ENCODE measurements at places on chromosomes 1 and 21.

DNA sequence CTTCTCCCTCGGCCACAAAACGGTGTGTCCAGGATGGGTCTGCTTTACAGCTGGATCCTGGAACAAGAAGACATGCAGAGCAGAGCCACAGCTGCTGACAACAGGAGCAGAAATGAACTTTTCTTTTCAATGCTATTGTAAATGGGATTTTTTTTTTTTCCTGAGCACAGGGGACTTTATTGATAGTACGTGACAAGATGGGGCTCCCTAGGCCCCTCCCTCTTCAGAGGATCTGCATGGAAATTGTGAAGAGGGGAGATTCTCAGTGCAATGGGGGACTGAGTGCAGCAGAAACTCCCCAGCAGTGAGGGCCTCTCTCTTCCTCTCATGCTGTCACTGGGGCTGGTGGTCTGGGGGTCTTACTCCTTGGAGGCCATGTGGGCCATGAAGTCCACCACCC, 40.8 kb upstream of the CD2 start:
- DNase-seq = no peak

DNA sequence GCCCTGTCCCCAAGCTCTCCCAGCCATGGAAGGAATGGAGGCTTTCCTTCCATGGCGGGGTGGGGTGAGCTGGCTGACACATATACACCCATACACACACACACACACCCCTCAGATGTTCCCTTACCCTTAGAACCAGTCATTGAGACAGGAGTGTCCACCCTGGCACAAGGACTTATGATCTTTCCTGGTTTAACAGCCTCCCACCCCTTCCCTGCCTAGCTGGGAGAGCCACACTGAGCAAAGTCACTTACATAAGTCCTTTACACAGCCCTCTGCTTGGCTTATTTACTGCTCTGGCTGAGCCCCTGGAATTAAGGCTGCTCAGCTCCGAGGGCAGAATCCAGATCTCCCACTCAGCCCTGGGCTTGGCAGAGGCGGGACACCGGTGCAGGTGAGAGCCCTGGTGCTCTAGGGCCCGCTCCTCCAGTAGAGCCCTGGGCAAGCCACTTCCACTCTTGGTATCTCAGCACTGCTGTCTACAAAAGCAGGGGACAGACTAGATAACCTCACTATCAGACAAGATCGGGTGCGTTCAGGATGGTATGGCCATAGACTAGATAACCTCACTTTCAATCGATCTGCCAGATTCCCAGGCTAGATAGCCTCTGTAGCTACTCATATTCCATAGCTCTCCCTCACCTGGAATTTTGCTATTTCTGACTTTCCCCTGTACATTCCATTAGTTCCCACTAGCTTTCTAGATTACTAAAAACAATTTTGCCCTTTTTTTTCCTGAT, 16.7 kb downstream of the SLC6A9 start:
- no peak for DNase-seq

GRCh38 chr1:33667386-33668282, 195.2 kb downstream of the ZSCAN20 start:
- no peak for DNase-seq

DNA sequence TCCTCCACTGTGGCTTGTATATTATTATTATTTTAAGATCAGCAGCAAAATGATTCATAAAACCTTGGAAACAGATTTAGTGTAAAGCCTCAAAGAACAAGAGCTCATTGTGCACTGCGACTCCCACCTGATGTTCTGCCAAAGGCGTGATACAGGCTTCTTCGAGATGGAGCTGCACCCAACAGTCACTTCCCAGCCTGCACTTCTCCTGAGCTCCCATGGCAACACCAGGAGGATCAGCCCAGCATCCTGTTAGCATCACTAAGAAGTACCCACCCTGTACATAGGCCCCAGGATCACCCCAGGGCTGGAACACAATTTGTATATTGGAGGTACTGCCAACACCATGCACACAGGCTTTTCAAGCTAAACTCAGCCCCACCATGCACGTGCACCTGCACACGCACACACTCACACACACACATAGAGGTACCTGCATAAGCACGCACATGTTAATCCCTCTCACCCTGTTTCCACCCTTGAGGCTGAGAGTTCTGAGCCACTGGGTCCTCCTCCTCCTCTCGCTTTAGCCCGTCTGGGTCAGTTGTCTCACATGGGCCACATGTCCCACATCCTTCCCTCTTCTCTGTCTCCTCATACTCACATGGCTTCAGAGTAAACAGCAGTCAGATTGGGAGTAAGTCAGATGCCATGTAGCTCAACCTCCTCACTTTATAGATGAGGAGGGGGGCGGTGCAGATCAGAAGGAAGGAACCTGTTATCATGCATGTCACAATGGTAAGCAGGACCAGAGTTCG, 281.9 kb upstream of the POU3F1 start:
- DNase-seq = no peak

GRCh38 chr1:56550138-56550858, 29.1 kb downstream of the PLPP3 start:
- DNase-seq = no peak

- DNase-seq = no peak
Observed at GRCh38 chr1:17516303-17517214, 22.9 kb upstream of the ARHGEF10L start.

DNA sequence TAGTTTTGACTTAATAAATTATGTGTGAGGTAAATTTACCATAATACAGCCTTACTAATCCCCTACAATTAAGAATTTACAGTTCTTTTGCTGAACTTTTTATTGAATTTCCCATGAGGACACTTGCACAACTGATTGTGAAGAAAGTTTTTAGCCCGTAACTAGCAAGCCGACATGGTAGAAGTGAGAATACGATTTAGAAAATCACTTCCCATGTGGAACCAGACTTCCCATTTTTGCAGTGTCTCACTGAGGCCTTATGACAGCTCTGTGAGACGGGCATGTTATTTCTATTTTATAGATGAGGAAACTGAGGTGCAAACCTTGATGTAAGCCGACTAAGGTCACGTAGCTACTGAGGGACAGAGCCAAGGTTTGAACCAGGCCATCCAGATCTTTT, 32.5 kb upstream of the LMO4 start:
- no peak for DNase-seq

DNA sequence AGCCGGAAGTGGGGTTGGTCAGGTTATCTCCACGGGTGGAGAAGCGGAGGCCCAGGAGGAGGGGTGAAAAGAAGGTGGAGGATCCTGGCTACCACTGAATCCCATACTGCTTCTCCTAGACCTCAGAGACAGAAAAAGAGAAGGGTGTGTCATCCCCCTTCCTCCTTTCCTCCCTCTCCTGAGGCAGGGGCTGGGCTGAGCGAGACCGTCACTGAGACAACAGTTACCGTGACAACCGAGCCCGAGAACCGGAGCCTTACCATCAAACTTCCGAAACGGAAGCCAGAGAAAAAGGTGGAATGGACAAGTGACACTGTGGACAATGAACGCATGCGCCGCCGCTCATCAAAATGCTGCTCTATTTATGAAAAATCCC, 42.1 kb upstream of the NBPF3 start:
- DNase-seq = no peak

- no peak for DNase-seq
Observed at GRCh38 chr1:39717809-39718208, 20.9 kb upstream of the PPIE start.

- no peak for DNase-seq
Observed at GRCh38 chr1:6275826-6276782, 15.2 kb upstream of the GPR153 start.

GRCh38 chr1:197356723-197357533, 88.9 kb downstream of the CRB1 start:
- DNase-seq = no peak

DNA sequence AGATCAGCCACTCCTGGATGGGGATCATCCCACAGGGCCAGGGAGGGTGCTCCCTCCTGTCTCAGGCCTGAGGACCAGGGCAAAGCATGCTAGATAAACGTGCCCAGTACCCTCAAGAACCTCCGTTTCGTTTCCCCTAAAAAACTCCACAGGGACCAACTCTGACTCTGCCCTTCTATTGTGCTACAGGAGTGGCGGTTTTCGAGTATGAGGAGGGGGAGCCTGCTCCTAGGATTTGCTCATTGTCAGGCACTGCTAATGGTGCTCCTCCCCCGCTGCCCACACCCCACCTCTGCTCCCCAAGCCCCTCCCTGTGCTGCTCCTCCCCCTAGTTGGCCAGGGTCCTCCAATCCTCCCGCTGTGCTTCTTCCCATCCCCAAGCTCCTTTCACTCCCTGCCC, 32.0 kb downstream of the PGBD5 start:
- no peak for DNase-seq

DNA sequence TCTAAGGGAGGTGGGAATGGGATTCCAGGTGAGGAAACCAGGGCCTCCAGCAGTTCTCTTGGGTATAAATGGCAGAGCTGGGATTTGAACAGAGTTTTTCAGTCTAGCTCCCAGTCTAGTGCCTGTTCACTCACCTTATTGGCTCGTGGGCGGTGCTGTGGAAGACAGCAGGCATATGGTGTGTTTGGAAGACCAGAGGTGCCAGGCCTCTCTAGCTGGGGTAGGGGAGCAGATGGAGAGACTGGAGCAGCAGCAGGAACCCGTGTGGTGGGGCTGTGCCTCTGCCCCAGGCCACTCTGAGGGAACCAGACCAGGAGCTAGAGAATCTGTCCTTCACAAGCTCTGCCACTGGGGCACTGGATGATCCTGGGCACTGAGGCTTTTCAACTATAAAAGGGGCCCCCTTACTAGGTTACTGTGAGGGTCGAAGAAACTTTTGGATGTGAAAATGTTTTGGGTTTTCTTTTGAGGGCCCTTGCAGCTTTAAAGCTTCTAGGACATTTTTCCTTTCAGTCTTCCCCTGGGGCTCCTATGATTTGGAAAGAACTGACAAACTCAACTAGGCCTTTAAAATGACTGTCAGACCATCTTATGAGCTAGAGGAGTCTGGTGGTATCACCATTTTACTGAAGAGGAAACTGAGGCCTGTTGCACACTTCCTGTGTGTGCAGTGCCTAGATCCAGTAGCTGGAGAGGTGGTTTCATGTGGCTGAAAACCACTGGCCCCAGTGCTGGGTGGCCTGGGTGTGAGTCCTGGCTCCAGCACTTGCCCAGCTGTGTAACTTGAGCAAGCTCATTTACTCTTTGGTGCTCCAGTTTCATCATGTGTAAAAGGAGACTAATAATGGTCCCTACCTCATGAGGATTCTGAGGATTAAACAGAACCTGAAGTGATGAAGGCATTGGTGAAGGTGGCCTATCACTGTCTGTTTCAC, 6.1 kb downstream of the DMRTB1 start:
- no peak for DNase-seq

- no peak for DNase-seq
Observed at GRCh38 chr21:31597683-31598082, 61.8 kb upstream of the SOD1 start.

DNA sequence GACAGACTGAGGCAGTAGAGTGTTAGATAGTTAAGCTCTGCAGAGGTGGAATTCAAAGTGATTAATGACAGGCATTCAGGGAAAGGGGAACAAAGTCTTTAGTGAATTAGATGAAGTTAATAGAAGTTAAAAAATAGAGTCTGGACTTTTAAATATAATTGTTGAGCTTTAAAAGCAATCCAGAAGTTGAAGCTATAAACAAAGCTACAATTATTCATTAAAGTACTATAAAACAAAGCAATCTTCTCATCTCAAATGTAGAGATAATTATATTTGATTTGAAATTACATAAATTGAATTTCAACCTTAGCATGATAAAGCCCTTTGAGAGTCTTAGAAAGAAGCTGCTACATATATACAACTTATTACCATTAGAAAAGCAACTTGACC, 710.6 kb downstream of the MRPL39 start:
- DNase-seq = no peak

DNA sequence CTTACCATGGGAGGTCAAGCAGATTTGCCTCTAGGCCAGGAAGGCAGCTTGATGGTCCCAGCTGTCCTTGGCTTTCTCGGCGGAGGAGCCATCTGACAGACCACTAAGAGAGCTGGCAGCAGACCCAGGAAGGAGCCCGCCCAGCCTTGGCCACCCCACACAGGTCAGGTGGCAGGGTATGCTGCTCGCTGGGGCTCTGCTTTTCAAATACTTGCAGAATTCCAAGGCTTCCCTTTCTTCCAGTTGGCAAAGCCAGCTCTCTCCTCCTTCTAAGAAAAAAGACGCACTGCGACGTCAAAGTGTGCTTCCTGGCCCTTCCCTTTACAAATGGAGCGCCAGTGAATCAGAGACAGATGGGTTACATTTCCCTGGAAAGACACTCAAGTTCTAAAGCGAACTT, 229.4 kb downstream of the CACNA1E start:
- DNase-seq = no peak
